ENCODE measurements at places on chromosomes 3 and 15. TPM values are rescaled to one million over a fixed set of nuclear protein-coding genes. Genes with fewer than 3 reads are reported as not detected.

WHAMM gene
- 4.1 TPM for polyA plus RNA-seq

IGDCC3 gene
- polyA plus RNA-seq = 16.4 TPM

CEP19 gene
- polyA plus RNA-seq = 1.8 TPM

DET1 gene
- 4.2 TPM for polyA plus RNA-seq

ATP8B4 gene
- polyA plus RNA-seq = 0.07 TPM

CLN6 gene
- 20.0 TPM for polyA plus RNA-seq

UQCC5 gene
- polyA plus RNA-seq = 157 TPM

PTPRG gene
- 24.4 TPM for polyA plus RNA-seq

ARGFX gene
- polyA plus RNA-seq = not detected

NXPE3 gene
- 11.7 TPM for polyA plus RNA-seq

KCNAB1 gene
- polyA plus RNA-seq = 1.3 TPM

PRTG gene
- 0.63 TPM for polyA plus RNA-seq

TNNC1 gene
- 8.3 TPM for polyA plus RNA-seq
